ENCODE measurements at places on chromosomes 7 and 10.

- DNase-seq, result no peak
Observed at GRCh38 chr7:8185926-8186683, 75.9 kb downstream of the ICA1 start.

DNA sequence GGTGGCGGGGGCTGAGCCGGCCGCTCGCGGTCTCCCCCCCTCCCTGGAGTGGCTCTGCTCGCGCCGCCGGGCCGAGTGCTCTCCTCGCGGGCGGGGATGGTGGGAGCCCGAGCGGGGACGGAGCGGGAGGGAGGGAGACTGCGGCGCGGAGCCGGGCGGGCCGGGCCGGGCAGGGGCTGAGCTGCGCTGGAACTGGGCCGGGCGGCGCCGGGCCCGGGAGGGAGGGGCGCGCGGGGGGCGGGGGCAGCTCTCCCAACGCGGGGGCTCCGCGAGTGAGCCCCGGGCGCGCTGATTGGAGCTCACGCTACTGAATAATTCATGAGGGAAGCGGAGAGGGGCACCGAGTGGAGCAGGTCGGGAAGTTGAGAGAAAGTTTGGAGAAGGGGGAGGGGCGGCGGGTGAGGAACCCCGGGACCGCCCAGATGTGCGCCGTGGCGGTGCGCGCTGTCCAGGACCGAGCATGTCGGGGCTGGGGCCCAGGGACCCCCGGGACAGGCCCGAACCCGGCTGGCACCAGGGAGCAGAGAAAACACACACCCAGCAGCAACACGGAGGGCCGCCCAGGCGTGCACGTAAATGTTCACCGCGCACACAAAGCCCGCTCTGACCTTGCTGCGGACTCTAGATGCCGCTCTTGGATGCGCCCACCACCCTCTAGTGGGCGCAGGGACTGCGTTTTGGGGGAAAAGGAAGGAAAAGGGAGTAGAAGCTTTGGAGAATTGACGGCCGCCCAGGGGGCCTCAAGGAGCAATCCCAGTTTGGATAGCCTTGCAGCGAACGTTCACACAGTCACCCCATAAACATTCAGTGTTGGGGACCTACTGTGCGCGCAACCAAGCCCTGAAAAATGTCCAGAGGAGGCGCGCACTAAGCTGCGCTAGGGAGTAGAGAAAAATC, at the start of gene EPHB4:
TSS of gene EPHB4 (minus strand) at position 194 of the 897 bp plus-strand sequence. CDS start 493 bp downstream, outside the sequence.
- peak; percentile 84 for DNase-seq

- DNase-seq, result no peak
Observed at GRCh38 chr7:152583006-152583405, 92.9 kb downstream of the XRCC2 start.

DNA sequence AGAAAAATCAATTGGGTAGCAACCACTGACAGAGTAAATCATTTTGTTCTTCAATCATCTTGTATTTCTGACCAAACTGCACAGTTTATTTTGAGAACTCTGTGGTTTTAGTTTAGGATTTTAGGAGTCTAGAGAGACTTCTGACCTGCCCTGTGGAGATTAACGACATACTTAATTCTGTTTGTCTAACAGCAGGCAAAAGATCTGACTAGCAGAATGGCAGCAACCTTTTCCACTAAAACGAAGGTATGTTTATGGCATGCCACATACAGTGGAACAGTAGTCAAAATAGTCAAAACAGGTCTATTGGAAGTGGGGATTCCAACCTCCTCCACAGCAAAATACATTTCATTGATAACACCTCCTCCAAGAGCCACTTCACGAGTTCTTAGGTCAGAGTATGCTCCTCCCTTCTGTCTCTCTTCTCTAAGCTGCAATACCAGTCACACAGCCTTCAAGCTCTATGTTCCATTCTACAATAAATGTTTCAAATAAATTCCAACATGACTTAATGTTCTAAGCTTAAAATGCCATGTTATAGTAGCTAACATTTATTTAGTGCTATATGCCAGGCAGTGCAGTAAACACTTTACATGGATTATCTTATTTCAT, 34.4 kb downstream of the NRCAM start:
- no peak for DNase-seq

- no peak for DNase-seq
Observed at GRCh38 chr7:67990003-67990402, 993.4 kb downstream of the TYW1 start.

- DNase-seq, result no peak
Observed at GRCh38 chr7:8133188-8133848, 128.6 kb downstream of the ICA1 start.

DNA sequence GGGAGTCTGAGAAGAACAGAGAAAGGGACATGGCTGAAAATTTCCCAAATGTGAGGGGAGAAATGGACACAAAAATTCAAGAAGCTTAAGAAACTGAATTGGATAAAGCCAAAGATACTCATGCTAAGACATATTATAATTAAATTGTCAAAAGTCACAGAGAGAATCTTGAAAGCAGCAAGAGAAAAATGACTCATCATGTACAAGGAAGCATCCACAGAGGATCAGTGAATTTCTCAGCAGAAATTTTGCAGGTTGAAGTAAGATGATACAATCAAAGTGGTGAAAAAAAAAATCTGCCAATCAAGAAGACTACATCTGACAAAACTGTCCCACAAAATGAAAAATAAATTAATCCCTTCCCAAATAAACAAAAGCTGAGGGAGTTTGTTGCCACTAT, 56.8 kb downstream of the MPP7 start:
- DNase-seq, result no peak

- DNase-seq, result no peak
Observed at GRCh38 chr7:148914208-148914777, 30.2 kb upstream of the EZH2 start.

DNA sequence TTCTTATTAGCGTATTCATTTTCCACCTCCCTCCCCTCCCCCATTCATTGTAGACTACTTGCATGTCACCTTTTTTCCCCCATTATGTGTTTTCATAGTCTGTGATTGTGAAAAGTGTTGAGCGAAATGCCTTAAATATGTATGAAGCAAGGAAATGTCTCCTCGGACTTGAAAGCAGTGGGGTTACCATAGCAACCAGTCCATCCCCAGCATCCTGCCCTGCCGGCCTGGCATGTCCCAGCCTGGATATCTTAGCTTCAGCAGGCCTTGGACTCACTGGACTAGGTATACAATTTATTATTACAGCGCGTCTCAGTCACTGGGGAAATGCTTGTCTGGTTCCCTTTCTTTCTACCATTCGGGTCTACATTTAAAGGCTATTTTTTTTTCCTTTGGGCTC, 283.6 kb downstream of the BICC1 start:
- no peak for DNase-seq

DNA sequence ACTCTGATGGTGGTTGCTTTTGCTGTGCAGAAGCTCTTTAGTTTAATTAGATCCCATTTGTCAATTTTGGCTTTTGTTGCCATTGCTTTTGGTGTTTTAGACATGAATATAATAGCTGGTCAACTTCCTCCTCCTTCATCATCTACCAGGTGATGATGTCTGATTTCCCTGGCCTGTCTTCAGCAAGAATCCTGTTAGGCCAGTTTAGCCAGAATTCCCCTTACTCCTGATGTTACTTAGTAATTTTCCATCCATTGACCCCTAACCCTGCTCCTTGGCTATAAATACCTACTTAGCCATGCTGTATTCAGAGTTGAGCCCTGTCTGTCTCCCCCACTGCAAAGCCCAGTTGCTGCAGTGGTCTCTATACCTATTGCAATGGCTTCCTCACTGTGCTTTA, 91.4 kb downstream of the ZNF777 start:
- no peak for DNase-seq

DNA sequence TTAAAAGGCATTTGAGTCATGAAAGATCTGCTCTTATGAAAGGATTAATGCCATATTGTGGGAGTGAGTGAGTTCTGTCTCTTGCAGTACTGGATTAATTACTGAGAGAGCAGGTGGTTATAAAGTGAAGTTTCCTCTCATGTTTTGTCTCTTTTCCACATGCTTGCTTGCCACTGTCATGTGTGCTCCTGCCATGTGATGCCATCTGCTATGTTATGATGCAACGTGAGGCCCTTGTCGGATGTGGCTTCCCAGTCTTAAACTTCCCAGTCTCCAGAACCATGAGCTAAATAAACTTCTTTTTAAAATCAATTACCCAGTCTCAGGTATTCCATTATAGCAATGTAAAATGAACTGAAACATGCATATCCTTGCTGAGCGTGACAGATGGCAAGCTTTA, 22.7 kb upstream of the TCTN3 start:
- DNase-seq, result no peak

DNA sequence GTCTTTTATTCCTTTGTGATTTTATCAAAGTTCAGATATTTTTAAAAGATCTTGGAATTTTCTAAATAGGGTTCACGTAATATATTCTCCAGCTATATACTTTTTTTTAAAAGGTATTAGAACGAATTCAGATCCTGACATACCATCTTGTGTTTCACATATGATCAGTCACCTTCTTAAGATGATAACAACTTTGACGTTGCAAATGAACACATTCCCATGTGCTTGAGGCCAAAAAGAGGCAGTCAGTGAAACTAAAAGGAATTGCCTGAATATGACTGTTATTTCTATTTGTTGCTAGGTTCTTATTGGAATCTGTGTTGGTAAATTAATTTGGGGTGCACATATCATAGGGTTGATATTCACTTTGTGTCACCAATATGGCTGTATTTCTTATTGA, 310.1 kb downstream of the MDFIC start:
- no peak for DNase-seq

DNA sequence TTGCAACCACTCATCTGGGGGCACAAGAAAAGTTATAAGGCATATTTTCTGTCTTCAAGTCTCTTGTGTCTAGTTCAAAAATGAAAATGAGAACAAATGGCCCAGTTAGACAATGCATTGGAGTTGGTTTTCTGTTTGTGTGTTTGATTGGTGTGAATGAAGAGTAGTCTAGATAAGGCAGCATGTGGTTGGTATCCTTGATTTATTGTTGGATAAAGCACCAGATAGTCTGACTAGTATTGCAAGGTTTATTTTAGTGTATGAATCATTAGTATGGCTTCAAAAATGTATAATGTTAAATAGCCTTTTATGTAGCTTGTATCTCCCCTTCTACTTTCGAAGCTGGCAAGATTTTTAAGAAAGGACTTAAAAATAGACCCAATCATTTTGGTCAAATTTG, 237.3 kb downstream of the CDK14 start:
- no peak for DNase-seq

DNA sequence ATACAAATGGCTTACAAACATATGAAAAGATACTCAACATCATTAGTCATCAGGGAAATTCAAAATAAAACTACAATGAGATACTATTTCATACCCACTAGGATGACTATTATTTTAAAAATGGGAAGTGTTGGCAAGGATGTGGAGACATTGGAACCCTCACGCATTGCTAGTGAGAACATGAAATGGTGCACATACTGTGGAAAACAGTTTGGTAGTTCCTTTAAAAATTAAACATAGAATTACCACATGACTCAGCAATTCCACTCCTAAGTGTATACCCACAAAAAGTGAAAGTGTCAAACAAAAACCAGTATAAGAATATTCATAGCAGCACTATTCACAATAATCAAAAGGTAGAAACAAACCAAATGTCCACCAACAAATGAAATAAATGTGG, 48.5 kb upstream of the SHTN1 start:
- DNase-seq, result no peak

Data from progenitor cell of endocrine pancreas (in vitro differentiated cells).